ENCODE measurements at places on chromosomes 6 and 20.

DNA sequence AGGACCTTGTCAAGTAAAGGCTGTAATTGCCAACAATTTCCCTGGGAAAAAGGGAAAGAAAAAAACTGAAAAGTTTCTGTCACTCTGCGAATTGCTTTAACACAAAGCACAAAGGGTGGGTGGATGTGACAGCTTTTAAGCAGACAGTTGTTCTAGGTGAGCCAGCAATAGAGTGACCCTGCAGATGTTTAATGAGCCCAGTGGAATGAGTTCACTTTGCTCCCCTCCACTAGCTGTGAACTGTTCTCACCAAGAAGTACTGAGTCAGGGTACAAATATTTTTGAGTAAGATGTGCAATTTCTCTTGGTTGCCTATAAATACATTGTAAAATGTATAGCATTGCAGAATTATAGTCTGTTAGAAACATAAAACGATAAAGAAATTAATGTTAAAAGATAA lies 26.2 kb upstream of the LRRC1 start:
- DNase-seq = no peak

- no peak for DNase-seq
Measured at GRCh38 chr6:14943116-14943515, 302.8 kb upstream of the JARID2 start.

DNA sequence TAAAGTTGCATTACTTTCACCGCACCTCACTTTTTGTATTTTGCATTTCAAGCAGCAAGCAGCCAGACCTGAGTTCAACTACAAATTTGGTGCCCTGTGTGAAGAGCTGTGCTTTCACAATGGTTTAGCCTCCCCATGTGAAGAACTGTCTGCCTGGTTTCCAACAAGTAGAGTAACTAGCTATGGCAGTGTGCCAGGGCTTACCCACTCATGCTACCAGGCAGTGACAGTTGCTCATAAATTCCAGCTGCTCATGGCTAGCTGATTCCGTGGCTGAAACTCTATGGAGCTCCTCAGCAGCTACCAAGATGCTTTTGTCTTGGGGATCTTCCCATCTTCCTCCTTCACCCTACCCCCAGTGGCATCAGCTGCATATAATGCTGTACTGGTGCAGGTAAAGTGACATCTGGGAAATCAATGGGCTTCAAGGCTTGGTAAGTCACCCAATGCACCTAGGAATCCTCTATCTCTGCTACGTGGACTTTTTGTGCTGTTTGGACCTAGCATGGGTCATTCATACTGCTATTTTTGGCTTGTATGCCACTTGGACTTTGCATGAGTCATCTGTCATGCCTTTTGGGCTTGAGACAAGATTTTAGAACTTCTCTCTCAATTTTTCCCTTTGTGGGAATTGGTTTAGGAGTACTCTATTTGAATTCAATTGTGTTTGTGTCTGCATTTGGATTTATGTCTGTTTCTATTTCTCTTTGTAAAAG lies 176.5 kb upstream of the GJE1 start:
- DNase-seq = no peak

- DNase-seq = no peak
Measured at GRCh38 chr20:59559024-59559817, 45.1 kb upstream of the PHACTR3 start.

- DNase-seq = no peak
Measured at GRCh38 chr6:68976260-68976659, 341.2 kb downstream of the ADGRB3 start.

DNA sequence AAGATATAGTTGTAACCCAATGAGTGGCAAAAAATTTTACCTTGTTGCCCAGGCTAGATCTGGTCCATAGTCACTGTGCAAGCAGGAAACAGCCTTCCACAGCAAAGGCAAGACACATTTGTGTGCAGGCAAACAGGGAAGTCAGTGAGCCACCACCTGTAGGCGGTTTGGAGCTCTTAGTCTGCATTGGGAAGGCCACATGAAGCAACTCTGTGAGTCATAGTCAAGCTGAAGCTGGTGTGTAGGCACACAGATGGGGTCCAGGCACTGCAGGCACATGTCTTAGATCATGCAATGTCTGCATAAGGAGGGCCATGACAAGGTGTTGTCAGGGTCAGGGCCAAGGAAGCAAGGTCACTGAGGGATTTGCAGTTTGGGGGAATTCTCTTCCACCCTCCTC lies 543.2 kb upstream of the EPHA7 start:
- DNase-seq = no peak

DNA sequence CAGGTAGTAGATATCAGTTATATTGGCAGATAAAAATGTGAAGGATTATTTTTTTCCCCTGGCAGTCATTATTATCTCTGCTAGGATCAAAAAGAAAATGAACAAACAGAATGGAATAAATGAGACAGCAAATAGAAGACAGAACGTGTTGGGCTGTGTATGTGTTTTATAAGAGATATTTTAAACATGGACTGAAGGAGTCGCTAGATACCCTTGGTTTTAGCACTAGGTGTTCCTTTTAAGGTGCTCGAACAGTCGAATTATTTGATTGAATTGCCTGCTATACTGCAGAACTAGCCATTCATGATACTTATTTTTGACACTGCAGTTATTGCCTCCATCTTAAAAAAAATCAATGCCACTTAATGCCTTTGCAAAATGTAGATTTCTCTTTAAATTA lies 3.7 kb downstream of the GRIK2 start:
- DNase-seq = no peak

DNA sequence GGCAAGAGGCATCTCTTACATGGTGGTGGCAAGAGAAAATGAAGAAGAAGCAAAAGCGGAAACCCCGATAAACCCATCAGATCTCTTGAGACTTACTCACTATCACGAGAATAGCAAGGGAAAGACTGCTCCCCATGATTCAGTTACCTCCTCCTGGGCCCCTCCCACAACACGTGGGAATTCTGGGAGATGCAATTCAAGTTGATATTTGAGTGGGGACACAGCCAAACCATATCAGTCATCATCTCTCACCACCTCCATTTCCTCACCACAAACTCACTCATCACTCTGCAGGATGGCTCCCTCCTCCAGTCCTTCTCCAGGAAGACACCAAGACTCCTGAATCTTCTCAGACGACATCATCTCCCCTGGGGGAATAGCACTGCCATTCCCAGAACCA lies 25.8 kb upstream of the SLC16A10 start:
- no peak for DNase-seq

DNA sequence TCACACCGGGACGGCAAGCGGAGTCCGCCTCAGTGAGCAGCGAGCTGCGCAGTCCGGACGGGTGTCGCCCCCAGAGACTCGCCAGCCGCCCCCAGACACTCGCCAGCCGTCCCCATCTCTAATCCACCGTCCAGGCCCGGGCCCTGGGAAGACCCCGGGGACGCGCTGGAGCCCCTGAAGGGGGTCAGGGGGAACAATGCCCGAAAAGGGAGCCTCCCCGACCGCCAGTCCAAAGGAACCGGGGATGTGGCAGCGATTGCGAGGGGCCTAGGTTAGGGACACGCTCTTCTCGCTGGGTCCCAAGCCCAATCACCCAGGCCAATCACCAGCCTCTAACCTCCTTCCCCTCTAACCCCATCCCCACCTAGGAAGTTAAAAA lies 33.1 kb downstream of the TFAP2A start:
- no peak for DNase-seq

DNA sequence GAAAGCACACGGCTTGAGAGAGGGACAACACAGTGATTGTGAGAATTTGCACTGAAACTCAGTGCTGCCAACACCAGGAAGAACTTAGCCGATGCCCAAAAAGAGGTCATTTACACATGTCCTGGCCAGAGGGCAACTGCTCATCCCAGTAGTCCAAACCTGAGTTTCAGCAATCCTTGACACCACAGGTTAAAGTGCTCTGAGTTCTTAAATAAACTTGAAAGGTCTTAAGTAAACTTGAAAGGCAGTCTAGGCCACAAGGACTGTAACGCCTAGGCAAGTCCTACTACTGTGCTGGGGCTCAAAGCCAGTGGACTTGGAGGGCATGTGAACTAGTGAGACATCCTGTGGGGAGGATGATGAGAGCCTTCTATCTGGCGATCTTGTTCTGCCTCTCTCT lies 14.1 kb downstream of the SNX14 start:
- DNase-seq = no peak

GRCh38 chr6:135488023-135488422 lies 9.5 kb downstream of the AHI1 start:
- DNase-seq = no peak

GRCh38 chr6:49776444-49776843 lies 10.6 kb downstream of the PGK2 start:
- no peak for DNase-seq

DNA sequence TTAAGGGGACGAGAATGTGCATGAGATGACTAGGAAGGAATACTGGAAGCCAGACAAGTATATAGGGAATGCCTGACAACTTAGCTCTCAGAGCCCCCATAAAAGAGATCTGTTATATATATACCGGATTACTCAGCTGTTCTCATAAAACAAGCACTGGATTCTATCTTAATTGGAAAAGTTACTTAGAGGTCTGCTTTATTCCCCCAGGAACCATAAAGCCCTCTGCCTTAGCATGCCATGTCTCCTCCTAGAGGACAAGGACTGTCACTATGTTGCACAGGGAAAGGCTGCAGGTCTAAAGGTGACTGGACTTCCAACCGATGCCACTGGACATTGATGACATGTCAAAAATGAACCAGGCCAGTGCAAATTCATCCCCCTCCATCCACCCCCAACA lies 6.4 kb downstream of the EXOC2 start:
- DNase-seq = no peak

- no peak for DNase-seq
Measured at GRCh38 chr6:148885925-148886845, 139.4 kb downstream of the UST start.

DNA sequence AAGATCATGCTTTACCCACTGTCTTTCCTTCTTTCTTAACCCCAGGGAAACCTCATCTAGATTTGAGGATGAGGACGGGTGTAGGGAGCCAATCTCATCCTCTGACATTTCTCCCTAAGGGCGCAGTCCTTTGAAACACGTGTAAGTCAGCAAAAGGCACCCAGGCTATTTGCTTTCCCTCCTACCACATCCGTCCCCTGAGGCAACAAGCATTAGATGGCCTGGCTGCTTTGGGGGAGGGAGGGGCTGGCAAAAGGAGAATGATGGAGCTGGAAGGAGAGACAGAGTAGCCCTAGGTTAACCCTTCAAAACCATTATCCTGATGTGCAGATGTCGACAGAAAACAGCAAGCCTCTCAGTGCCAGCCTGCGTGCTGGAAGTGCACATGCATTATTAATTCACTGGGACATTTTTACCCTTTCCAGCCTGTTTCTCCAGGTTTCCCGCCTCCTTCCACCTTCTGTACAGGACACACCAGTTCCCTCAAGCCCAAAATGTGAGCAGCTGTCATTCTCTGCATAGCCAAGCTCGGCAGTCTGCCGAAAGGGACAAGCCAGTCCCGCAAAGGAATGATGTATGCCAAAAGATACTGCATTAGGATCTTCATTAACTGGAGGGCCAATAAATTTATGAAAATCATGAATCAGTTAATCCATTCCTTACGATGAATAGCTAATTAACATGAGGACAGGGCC lies 547.2 kb downstream of the CD83 start:
- no peak for DNase-seq

- no peak for DNase-seq
Measured at GRCh38 chr6:107061125-107062020, 33.4 kb downstream of the MTRES1 start.

DNA sequence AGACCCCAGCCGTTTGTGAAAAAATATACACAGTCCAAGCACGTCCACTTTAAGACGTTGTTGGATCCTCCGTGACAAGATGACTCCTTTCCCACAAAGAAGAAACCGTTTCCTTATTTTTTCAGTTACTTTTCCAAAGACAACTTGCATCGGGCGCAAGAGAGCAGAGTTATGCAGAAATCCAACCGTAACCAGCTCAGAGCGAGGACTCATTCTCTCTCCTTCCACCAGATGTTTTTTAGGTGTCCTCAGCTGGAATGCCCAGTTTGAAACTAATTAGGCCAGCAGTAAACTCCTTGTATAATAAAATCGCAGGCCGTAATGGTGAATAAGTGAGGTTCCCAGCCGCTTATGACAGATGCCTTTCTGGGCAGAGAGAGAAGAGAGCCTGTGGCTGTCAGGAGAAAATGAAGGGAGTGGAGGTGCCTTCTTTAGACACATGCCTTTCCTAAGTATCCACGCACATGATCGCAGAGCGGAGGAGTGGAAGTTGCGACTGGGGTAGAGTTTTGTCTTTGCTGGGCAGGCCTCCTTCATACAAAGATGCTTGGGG lies 2.8 kb downstream of the EYA2 start:
- no peak for DNase-seq

- no peak for DNase-seq
Measured at GRCh38 chr6:147173675-147174308, 30.4 kb upstream of the STXBP5 start.

DNA sequence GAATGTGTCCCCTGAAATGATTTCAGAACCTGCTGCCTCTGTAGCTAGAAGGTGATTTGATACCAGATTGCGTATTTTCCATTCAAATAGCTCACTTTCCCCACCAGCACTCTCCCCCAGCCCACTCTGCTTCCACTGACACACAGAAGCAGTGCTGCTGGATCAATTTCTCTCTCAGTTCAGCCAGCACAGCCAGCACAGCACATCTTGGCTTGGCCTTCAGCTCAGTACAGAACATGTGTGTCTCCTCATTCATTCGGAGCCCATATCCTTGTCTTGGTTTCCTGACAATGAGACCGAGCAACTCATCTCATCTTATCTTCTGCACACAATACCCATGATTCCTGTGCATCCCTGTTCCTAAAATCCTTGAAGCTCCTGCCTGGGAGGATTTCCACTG lies 33.8 kb upstream of the CD83 start:
- DNase-seq = no peak

- no peak for DNase-seq
Measured at GRCh38 chr6:144588697-144589325, 303.7 kb downstream of the UTRN start.

DNA sequence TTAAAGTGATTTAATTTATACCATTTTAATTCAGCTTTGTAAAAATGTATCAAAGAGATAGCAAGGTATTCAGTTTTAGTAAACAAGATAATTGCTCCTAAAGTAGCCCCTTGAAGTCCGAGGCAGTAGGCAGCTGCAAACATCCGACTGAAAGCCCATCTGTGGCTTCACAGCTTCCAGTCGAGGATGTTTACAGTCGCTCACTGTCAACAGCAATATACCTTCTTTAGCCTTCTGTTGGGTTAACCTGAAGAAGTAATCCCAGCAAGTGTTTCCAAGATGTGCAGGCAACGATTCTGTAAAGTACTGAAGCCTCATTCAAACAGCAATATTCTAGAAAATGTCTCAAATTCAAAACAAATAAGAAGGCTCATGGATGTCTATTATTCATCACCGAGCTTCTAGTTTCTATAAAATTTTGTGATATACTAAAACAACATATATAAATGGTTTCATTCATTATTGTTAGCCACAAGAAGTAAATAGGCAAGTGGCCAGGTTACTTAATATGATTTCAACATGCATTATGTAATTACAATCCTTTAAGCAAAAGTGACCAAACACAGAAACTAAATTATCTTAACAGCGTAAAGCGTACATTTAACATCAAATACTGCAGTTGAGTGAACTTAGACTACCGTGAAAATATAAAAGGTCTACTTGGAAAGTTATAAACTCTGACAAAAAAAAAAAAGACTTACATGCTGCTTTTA lies 115.0 kb downstream of the OGFRL1 start:
- DNase-seq = no peak

GRCh38 chr6:76940191-76940590 lies 523.1 kb downstream of the HTR1B start:
- DNase-seq = no peak
